ENCODE measurements at places on chromosomes 3 and 15.

GRCh38 chr3:151592287-151592686 is 131.4 kb upstream of the IGSF10 start:
- no peak for DNase-seq

- no peak for DNase-seq
Measured at GRCh38 chr15:70523616-70524015, 239.7 kb downstream of the UACA start.

GRCh38 chr3:35745351-35745750 is 106.0 kb downstream of the ARPP21 start:
- no peak for DNase-seq

GRCh38 chr3:187739094-187739560 is 6.1 kb downstream of the BCL6 start:
- no peak for DNase-seq

DNA sequence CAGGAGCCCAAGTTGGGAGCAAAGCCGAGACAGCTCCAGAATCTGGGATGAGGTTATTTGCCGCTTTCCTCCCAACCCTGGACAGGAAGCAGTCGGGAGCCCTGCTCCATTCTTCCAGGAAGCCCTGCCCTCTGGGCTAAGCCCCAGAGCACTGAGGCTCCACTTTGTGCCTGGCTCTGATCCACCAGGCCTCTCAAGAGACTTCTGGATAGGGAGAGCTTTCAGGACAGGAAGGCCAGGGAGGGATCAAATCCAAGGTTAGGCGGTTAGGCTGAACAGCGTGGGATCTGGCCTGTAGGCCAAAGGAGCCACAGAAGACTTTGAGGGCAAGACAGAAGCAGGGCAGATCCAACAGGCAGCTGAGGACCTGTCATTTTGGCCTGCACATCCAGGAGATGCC is 835 bp downstream of the STOML1 start:
- no peak for DNase-seq

- no peak for DNase-seq
Measured at GRCh38 chr3:79111375-79112052, 656.3 kb downstream of the ROBO1 start.
